ENCODE measurements at places on chromosomes 6 and 20. TPM values are rescaled to one million over a fixed set of nuclear protein-coding genes. Genes with fewer than 3 reads are reported as not detected.

GRCh38 chr6:137783710-137784109 is 83.3 kb upstream of the TNFAIP3 start:
- DNase-seq: no peak

DNA sequence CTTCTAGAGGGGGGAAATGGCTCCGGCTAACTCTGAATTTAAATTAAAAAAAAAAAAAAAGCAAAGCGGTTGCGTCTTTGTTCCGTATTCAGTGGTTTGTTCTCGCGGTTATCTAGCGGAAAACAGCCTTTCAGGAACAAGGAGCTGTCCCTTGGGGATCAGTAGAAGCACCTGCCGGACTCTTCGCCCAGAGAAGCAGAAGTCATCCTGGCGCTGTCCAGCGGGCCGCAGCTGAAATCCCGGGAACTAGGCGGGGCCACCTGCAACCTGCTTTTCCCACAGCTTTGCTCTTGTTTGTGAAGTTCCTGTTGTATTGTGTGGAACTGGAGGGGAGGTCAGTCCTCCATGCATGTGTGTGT is 43.9 kb upstream of the GJE1 start:
- DNase-seq: peak; percentile 53

DNA sequence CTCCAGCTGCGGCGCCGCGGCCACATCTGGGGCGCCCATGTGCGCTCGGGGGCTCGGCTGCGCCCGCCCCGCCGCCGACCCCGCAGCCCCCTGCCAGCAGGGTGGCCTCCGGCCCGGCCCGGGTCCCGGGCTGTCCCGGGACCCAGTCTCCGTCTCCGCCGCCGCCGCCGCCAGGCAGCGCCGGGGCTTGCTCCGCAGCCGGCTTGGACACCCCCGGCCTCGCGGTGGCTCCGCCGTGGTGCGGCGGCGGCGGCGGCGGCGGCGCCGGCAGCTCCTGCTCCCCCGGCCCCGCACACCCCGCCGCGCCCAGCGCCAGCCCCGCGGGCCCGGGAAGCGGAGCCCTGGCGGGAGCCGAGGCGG is 219 bp downstream of the ISM1 start:
- no peak for DNase-seq

DNA sequence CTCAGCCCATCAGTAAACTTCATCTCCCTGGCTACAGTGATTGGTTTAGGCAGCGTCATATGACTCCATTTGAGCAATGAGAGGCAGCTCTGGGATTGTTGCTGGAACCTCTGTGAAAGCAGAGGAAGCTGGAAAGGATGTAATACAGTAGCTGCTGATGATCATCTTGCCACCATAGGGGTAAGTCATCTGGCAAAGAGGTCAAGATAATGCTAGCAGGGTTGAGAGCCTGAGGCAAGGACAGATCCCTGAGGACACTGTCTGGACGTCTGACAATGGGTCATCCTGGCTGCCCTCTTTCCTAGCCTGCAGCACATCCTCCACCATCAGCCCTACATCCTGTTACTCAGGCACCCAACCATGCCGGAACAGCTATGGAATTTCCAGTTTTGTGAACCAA is 25.5 kb upstream of the FKBP1A start:
- no peak for DNase-seq

TMEM74B gene
- total RNA-seq: 1.1 TPM

NR2E1 gene
- total RNA-seq: not detected

GRCh38 chr6:25017486-25017885 is 81.7 kb upstream of the RIPOR2 start:
- no peak for DNase-seq

- no peak for DNase-seq
These were observed 49.5 kb downstream of the SOBP start for GRCh38 chr6:107539409-107539808.

DSP gene
- total RNA-seq: 171 TPM

ENPP5 gene
- total RNA-seq: 8.7 TPM

SLC35F1 gene
- 0.64 TPM for total RNA-seq

DNA sequence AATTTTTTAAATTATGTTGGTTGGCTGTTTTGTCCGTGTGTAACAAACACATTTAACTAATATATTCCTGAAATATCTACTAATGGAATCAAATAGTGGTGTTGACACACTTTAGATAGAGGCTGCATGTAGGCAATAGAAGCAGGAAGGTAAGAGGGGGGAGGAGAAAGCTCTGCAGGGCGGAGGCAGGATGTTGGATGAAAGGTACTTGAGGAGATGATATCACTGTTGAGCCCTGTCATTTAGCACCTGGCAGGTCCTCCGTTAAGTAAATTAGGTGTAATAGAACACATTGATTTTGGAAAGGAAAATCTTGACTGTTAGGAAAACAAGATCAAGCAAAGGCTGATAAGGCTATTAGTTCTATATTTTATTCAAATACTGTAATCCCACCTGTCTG is 618.7 kb downstream of the PKHD1 start:
- DNase-seq: no peak

HSPA1A gene
- 61.7 TPM for total RNA-seq

DNA sequence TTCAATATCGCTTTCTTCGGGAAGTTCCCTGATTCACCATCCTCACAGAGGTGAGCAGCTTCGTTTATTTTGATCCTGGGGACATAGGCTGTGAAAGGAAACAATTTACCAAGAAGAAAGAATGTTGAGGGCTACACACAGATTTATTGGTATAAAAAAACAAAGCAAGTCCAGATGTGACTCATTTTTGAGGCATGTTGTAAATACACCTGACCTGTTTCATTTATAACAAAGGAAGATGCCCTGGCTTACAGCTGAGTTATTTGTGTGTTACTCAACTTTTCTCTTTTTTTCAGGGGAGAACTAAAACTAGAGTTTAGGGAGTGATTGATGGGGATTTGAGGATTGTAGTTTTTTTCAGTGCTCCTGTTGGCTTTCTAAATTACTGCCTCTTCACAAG is 489.5 kb downstream of the CBLN4 start:
- DNase-seq: no peak

DNA sequence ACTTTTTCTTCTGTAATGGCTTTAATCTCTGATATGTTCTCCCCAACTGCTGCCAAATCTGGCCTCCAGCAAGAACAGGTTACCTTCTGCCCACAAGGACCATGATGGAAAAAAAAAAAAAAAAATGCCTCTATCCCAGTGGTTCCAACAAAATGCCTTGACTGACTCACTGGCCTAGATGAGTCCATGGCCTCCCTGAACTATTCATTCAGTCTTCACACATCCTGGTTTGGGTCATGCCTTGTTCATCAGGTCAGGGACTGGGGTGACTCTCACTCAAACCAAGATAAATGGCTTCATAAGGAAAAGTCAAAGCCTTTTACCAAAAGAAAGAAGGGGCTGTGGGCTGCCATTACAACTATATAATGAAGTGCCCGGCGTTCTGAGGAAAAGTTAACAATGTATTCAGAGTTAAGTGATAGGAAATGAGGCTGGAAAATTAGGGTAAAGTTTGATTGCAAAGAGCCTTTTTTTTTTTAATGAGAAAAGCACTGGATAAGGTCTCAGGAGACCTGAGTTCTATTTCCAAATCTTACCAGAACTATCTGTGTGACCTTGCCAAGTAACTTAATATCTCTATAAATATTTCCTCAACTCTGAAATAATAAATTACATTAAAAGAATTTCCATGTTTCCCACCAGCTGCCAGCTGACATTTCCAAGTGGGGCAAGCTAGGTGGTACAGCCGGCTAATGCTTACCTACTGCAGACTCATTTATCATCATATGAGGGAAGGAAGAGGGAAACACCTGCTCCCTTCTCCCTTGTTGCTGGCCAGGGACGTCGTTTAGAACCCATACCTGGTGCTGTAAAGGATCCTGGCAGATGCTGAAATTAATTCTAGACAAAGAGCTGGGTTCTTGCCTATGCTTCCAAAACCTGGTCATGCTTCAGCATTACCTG is 380.0 kb upstream of the MARCKS start:
- no peak for DNase-seq

DNA sequence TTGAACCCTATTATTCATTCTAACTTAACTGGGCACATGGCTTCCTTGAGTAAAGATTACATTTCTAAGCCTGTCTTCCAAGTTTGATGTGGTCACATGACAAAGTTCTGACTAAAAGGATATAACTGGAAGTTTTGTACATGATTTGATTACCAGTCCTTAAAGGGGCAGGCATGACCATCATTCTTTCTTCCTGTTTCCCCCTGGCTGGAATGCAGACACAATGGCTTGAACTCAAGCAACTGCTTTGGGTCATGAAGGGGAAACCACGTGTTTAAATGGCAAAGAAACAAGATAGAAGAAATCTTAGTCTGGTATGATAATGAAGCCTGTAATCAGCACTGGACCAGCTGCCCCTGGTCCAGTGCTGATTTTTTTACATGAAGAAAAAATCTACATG is 15.6 kb upstream of the SHLD1 start:
- DNase-seq: no peak

- DNase-seq: no peak
These were observed 119.2 kb downstream of the SLX4IP start for GRCh38 chr20:10554285-10554684.

- no peak for DNase-seq
These were observed 3.0 kb upstream of the KIF16B start for GRCh38 chr20:16576219-16576618.

DNA sequence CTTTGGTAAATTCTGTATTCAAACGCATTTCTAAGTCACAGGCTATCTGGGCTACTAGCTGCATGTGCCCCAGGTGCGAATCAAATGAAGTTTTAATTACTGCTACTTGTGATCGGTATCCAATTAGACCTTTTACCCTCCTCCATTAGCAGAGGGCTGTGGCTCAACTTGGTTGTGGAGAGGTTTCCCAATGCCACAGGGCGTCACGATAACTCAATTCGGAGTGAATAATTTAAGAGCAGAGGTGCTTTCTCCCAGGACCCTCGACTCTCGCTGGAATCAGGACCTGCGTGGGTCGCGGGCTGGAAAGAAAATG is 640 bp downstream of the SAYSD1 start:
- DNase-seq: no peak

DNA sequence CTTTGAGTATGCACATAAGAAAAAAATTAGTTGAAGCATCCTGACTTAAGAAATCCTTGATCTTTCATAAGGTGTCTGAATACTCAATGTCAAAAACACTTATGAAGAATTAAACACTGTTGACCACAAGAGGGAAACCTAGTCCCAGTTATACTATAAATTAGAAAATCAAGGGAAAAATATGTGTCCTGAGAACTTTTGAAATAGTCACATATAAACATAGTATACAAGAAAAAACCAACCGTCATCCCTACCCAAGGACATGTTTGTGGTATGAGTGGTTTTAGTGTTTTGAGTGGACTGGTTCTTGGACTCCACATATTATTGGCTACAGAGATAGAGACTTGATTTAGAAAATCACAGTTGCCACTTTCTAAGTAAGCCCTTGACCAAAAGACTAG is 7.6 kb upstream of the HLA-DRA start:
- no peak for DNase-seq

FOXF2 gene
- total RNA-seq: 0.27 TPM

OVOL2 gene
- total RNA-seq: 8.6 TPM

- no peak for DNase-seq
These were observed 5.9 kb downstream of the TTLL2 start for GRCh38 chr6:167330750-167331149.

- DNase-seq: no peak
These were observed 562 bp downstream of the TRIM39 start for GRCh38 chr6:30327232-30327746.

TFAP2C gene
- total RNA-seq: 10.3 TPM

DNA sequence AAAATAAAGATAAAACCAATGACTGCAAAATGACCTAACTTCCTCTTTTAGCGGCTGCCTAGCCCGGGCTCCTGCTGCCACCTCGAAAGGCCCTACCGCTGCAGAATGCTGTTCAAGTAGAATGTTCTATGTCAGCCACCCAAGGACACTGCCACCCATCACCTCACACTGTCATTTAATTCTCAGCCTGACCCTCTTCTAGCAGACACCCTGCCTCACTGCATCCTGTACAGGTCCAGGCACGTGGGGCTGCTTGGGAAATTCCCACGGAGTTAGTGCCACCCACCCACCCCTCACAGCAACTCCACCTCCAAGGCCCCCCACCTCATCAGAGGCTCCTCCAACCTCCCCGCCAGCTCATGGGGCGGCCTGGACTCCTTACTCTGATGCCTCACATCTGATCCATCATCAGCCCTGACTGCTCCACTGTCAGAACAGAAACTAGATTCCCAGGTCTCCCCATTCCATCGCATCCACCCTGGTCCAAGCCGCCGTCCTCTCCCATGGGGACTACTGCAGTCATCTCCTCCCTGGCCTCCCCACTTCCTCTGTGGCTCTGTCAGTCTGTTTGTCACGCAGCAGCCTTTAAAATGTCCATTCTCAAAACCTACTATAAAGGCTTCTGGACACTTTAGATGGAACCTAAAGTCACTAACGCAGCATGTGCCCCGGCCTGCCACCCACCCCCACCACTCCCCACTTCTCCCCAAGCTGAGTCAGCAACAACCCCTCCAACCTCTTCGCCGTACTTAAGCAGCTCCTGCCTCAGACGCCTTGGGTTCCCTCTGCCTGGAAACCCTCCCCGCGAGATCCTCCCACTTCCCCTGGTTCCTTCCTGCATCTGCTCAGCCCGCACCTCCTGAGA is 17.0 kb downstream of the NFATC2 start:
- no peak for DNase-seq
